ENCODE measurements at places on chromosomes 2 and 18.

GRCh38 chr2:172849519-172850217, 114.0 kb downstream of the RAPGEF4 start:
- DNase-seq, result no peak

GRCh38 chr2:161995553-161996016, 78.4 kb downstream of the DPP4 start:
- DNase-seq, result no peak

DNA sequence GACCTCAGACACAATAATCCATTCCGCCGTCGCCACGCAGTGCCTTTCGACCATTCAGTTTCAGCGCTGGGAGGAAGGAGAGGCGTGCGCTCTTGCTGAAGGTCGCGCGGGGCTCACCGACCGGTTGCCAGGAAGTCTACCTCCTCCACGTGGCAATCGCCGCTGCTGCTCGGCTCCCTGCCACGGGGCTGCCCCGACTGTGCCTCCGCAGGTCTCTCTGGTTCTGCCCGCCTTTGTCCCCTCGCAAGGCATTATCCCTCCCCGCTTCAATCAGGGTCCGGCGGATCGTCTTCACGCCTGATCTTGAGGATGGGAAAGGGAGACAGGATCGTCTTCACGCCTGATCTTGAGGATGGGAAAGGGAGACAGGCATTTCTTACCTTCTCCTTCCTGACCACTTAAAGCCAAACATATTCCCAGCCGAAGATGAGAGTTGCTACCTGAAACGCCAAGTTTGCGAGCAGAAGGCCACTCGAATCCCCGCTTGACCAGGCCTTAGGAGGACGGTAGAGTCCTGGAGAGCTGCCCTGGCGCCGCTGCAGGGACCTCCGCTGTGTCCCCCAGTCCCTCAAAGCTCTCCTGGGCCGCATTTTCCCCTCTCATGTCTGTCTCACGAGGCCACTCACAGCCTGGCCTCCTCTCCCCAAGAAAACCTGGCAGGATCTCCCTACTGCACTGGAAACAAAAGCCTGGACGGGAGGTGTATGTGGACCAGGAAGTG, 4.3 kb upstream of the GPR45 start:
- no peak for DNase-seq

GRCh38 chr2:150465703-150466569, 21.5 kb downstream of the RND3 start:
- DNase-seq, result no peak

DNA sequence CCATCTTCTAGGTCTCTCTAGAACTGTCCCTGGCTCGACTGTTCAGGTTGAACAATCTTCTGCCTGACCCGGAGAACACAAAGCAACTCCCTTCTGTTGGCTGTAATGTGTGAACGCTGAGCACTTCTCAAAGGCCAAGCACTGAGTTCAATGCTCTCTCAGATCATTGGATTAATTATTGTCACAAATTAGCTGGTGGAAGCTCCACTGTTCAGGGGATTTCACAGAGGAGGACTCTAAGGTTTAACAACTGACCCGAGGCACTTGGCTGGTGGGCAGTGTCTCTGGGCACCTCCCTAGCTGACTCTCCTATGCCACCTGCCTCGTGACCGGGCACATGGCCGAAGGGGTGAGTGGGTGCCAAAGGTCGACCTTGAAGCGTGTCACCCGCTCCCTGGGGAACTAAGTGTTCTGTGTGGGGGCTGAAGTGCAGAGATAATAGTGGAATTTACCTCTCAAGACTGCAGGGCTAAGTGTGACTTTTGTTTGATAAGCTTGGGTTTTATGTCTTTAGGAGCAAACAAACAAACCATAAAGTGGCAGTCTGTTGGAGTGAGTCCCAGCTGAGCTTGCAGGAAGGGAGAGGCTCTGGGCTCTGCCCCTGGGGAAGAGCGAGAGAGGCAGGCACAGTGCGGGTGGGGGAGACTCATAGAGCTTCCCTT, 64.8 kb downstream of the BCL2L11 start:
- DNase-seq, result no peak

- no peak for DNase-seq
Observed at GRCh38 chr2:101419096-101419663, 31.9 kb upstream of the CREG2 start.

- no peak for DNase-seq
Observed at GRCh38 chr2:27122791-27123190, 824 bp upstream of the ABHD1 start.

DNA sequence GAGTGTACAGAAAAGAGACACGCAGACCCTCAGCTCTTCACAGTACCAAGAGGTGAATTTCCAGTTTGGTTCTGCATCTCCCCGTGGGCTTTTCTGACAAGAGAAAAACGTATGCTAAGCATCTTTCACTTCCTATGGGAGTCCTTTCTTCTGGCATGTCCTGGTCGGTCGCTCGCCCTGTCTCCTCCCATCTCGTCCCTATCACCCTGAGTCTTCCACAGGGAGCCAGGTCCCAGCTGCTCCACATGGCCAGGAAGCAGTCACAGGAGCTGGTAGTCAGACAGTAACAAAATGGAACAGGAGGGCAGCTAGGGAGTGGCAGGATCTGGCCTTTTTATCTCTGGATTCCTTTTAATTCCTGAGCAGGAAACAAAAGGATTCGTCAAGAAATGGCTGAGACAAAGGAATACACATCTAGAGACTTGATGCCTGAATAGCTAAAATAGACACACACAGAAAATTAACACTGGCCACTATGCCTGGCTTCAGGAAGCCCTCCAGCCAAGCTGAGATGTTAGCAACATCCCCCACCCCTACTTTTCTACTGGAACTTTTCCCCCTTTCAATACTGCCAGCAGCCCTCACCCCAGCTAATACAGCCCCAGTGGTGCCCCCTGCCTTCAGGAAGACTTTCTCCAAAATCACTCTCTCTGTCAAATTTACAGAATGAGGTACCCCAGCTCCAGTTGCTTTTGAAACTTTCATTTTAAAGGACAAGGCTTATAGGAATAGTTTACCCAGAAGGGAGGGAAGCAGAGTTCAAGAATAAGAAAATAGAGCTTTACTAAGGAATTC, 136.1 kb downstream of the DNER start:
- no peak for DNase-seq
